ENCODE measurements at places on chromosomes 5 and 9.
A peak's percentile ranks its signal among the peaks of the same experiment; 100 is the strongest.

DNA sequence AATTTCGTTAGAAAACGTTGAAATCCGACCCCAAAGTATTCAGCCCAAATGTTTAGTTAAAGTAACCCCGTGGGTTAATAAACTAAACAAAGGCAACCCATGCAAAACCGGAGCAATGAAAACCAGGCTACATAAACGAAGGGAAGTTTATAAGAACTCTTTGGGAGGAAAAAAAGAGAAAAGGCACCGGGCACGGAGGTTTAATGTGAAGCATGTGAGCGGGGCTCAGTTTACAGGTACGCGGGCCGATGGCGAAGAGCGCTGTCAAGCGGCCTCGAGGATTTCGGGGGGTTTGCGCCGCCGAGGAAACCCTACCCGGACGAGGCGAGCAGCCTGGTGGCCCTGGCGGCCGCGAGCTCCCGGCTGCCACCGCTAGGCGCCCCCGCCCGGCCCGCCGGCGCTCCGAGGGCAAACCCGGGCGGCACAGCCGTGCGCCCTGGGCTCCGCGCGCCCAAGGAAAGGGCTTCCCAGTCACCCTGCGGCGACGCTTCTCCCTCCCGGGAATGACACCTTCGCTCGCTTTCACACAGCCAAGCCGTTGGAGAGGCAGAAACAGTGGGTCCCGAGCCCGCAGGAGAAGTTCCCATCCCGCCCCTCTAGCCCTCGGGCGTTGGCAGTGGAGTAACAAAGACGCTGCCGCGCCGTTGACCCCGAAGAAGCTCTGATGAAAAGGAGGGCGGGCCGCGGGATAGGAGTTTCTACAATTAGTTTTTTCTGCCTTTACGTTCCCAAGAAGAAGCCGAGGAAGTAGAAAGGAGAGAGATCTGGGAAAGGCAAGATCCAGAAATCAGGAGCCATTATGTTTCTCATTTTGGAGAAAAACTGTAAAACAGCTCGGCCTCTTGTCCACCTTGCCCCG, 126.0 kb downstream of the TMEM174 start:
- DNase-seq: no peak

- DNase-seq: no peak
Observed at GRCh38 chr5:14229181-14229580, 86.0 kb downstream of the TRIO start.

DNA sequence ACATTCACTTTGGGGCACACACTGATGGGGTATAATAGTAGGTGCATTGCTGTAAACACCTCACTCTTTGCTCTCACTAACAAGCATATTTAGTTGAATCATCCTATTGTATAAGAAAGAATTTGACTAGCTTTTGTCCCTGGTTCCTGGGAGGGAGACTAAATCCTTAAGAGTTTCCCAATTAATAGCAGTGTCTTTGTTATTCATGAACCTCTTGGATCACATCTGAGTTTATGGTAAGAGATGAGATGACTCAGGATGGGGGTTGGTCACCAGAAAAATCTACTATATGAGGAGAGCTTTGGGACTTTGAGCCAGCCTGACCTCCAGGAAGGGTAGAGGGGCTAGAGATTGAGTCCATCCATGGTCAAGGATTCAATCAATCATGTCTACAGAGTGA, 56.8 kb downstream of the PUM3 start:
- no peak for DNase-seq

DNA sequence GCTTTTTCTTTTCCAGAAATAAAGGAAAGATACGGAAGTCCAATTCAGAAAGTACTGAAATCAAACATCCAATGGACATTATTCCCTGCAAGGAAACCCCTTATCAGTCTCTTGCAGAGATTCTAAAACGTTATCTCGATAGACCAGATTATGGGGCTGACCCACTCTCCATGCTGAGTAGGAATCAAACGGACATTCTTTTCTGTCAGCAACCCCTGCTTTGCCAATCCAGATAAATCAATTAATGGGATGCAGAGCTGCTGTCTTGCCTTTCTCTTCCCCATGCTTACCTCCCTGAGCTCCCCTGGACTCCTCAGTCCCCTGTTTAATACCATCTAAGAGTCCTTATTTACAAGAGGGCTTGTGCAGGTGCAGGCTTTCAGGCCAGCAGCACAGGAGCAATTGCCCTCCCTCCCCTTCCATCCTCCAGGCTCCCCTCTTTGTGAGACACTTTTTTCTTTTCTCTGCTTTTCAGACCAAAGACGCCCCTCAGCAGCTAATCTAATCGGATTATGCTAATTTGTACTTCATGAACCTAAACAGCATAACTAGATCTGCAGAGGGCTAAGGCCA, 14.2 kb downstream of the TAL2 start:
- no peak for DNase-seq

DNA sequence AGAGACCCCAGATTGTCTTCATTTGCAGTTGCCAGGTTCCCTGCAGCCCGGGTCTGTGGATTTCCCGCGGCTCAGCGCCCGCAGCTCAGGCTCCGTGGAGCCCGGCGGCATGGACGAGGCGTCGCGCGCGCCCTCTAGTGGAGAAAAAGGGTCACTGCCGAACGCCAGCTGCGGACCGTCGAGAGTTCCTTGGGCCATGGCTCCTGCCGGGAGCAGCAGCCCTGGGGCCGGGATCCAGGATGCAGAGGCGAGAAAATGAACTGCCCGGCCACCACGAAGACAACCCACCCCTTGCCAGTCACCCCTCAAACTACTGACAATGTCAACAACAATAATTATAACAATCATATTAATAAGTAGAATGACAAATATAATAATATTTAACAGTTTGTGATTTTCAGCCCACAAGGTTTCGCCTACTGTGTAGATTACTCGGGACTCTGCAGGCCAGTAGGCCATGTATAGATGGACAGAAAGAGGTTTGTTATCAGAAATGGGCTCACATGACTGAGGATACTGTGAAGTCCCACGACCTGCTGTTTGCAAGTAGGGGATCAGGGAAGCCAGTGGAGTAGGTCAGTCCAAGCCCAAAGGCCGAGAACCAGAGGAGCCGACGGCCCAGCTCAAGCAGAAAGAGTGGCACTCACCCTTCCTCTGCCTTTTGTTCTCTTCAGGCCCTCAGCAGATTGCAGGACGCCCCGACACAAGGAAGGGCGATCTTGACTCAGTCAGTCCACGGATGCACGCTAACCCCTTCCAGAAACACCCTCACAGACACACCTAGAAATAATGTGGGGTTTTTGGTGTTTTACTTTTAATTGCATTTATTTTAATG, 43.1 kb downstream of the BOD1 start:
- DNase-seq: no peak

- DNase-seq: no peak
Observed at GRCh38 chr5:152246401-152246800, 158.7 kb downstream of the NMUR2 start.

DNA sequence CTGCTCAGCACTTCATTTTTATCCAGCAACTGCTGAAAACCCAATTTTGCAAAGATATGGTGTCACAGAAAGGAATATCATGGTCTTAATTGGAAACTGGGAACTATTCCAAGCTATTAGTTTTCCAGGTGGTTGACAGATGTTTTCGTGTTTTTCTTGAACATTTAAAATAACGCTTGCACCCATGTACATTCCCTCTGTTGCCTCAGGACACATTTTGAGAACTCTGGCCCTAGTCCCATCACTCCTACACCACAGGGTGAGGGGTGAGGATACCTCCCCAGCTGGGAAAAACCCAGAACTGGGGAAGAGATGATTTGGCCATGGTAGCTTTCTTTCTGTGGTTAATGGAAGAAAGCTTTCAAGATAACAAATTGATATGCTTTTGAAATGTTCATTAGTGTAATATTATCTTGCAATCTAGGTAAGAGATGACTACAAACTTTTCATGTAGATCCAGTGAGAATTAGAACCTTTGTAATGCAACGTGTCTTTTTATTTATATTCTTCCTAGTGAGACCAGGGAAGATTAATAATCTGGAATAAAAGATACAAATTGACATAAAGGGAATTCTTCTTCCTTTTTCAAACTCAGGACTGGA, 627.0 kb downstream of the RAB3C start:
- DNase-seq: peak; percentile 24

- DNase-seq: peak; percentile 77
Observed at GRCh38 chr9:82363198-82363597, 374.6 kb downstream of the SPATA31D1 start.

GRCh38 chr5:57687596-57687995, 205.0 kb upstream of the ACTBL2 start:
- no peak for DNase-seq

DNA sequence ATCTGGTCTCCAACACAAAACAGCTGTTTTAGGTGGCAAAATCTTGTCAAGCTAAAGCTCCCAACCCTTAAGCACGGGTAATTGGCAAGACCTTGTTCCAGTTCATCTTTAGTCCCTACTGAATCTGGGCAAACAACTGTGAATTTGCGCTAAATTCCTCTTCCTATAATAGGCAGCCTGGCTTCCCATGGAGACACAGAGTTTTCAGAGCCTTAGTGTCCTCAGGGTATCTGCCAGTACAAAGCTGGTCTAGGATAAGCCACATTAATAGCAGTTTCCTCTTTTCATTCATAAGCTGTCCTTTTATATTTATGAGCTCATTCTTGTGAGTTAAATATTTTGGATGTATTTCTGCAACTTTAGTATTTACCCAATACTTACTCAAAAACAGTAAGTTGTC, 59.5 kb downstream of the FGF10 start:
- no peak for DNase-seq

DNA sequence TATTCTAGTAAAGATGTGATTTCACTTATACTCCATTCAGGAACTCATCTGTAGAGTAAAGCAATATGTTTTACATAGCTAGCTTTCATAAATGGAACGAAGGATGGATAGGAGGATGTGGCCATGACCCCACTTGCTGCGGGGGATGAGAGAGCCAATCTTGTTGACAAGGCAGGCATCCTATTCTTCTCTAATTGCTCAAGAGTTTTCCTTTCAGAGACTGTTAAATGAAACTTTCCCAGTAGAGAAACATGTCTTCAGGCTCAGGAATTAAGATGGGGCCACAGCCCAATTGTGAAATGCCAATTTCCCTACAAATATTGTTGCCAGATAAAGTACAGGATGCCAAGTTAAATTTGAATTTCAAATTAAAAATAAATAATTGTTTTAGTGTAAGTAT, 196.2 kb upstream of the TUT7 start:
- no peak for DNase-seq

- DNase-seq: no peak
Observed at GRCh38 chr5:178883815-178884430, 11.8 kb upstream of the ZFP2 start.

- no peak for DNase-seq
Observed at GRCh38 chr9:93253633-93254032, 69.7 kb downstream of the WNK2 start.

DNA sequence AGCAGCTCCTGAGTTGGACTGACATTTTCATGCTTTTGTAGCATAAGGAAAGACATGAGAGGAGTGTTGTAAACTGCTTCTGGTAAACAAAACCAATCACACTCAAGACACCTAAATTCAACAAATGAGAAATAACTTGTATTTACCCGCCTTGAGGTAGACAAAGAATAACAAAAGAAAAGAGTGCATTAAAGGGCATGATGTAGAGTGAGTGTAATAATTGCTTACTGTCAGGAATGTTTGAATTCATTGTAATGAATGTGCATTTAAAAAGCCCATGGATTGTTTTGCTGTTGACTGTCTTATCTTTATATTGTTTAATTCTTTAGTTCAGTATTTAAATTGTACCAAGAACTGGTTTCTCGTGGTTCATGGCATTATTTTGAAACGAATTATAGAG, 61.8 kb downstream of the KDM4C start:
- DNase-seq: no peak

GRCh38 chr5:56466136-56466816, 233.1 kb upstream of the ANKRD55 start:
- no peak for DNase-seq

DNA sequence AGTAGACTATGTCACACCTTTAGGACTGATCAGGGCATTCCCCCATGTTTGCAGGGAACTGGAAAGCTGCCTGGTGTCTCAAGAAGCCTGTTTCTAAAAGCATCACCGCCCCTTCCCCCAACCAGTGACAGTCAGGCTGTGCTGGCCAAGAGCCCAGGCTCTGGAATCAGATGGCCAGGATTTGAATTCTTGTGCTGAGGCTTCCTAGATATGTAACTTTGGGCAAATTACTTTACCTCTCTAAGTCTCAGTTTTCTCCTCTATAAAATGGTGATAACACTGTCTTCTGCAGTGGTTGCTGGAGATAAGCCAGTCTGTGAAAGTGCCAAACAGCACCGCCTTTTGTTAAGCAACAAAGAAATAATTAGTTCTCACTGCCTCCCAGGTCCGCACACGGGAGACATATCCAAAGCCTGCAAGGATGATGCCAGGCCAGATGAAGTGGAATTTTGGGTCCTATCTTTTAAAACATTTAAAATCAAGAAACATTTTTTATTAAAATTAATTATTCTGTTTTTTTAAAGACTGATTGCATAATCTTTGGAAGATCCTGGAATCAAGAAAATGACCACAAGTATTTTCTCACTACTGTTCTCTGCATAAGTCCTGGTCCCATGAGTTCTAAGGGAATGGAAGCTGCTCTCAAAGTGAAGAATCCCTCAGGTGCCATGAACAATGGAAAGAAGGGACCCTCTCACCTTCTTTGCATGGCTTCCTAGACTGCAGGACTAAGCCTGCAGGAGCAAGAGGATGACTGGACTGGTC, 13.9 kb downstream of the SLC31A2 start:
- no peak for DNase-seq

DNA sequence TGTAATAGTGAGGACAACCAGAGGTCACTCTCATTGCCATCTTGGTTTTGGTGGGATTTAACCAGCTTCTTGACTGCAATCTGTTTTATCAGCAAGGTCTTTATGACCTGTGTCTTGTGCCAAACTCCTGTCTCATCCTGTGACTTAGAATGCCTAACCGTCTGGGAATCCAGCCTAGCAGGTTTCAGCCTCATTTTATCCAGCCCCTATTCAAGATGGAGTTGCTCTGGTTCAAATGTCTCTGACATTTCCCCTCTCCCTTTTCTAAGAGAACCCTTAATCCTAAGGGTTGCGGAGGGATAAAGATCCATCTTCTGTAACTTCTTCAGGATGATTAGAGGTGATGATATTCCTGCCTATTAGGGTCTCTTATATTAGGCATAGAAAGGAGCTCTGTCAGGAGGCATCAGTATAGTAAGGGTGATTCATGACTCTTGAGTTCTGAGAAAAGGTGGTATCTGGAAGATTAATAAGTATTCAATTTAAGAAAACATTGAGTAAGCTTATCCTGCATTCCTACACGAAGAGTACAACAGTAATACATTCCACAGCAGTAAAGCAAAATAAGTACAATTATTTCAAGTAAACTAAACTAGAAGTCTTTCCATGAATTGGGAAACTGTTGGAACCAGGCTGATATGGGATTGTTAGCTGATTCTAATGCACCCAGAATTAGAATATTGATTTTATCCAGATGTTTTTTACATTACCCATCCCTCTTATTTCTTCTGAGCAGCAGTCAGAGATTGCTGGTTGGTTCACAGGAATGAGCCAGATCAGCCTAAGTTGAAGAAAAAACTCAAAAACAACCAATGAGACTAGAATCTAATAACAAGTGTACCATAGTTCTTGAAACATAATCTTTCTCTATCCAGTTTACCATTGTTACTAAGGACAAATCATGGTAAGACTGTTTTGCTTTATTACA, 39.9 kb downstream of the SHC3 start:
- DNase-seq: no peak

DNA sequence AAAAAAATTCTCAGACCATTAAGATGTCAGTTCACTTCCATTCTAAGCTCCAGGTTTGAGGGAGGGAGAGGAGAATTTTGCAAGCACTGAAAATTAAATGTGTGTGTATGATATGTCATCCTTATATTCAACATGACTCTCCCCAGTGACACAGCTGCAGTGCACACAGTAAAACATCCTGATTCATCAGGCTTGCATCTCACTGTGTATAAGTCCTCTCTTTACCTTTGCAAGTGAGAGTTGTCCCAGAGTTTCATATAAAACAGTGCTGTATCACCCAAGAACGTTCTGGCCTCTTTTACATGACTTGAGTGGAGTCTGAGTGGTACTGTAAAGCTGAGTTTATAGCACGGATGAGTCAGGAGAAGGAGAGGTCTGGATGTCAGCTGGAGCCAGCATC, 50.0 kb downstream of the DMRT2 start:
- no peak for DNase-seq

Data from NCI-H2171 (cell line).